ENCODE measurements at places on chromosomes 5 and 9.

DNA sequence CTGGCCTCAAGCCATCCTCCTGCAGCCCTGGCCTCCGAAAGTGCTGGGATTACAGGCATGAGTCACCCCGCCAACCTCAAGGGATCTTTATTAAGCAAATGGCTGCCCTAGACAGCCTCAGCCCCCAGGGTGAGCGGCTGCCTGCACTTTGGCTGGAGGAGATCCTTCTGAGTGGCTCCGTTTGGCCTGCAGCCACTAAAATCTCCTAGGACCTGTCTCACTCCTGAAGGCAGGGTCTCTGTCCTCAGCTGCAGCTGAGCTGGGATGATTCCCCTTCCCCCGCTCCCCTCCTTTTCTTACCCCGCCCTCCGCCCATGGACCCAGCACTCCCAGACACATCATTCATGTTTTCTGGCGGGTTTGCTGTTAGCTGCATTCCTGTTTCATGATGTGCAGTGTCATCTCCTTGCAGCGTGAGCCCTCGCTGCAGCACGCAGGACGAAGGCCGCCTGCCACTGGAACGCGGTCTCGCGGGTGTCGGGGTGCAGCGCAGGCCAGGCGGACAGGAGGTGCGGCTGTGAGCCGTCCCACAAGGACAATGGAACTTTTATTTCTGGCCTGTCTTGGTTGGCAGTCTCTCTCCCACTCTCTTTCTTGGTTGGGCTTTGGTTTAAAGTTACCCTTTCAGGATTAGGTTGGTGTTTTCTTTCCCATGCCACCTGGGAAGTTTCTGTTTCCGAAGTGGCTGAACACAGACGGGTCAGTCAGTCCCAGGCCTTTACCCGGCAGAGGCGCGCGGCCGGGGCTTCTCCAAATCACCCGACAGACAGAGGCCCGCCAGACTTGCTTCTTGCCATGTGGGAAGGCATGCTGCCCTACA is 137.1 kb downstream of the FOXD1 start:
- peak; percentile 70 for DNase-seq

DNA sequence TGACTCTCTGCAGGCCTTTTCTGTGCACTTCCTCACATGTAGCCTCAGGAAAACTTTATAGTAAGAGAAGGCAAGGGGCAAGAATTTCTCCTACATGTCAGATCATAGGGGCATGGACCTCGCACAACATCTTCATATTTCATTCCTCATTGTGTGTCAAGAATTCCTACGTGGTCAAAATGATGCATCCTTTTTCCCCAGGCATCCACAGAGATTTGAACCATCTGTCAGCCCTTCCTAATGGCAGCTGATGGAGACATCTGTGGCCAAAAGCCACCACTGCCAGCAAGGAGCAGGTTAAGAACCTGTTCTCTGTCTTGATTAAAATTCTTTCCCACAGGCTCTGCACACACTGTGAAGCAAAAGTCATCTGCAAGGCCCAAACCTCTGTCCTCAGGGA is 42.5 kb downstream of the MFAP3 start:
- DNase-seq, result no peak

GRCh38 chr5:173001229-173001841 is 17.8 kb downstream of the ATP6V0E1 start:
- no peak for DNase-seq

DNA sequence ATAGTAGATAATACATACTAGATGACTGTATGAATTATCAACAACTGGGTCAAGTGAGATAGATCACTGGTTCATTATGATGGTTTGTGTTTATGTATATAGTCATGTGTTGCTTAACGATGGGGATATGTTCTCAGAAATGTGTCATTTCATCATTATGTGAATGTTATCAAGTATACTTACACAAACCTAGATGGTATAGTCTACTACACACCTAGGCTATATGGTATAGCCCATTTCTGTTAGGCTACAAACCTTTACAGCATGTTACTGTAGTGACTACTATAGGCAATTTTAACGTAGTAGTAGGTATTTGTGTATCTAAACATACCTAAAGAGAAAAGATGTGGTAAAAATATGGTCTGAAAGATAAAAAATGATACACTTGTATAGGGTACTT is 31.0 kb downstream of the TMEM38B start:
- DNase-seq, result no peak

GRCh38 chr5:1156033-1156753 is 44.3 kb upstream of the SLC12A7 start:
- DNase-seq, result no peak

GRCh38 chr5:83857341-83857740 is 136.7 kb upstream of the HAPLN1 start:
- no peak for DNase-seq

DNA sequence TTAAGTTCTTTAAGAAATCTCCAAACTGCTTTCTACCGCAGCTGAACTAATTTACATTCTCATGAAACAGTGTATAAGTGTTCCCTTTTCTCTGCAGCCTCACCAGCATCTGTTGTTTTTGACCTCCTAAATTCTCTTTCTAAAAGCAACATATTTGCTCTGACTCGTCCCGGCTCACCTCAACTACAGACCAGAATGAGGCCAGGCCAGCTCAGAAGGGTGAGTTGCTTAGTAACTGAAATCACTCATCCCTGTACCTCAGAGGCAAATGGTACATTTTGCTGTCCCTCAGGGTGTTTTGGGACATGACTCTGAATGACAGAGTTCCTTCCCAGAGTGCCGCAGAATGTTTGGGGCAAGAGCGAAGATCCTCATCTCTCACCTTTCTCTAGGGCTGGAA is 127.5 kb downstream of the FRMD3 start:
- no peak for DNase-seq

GRCh38 chr5:153711755-153712154 is 221.3 kb downstream of the GRIA1 start:
- DNase-seq, result no peak

DNA sequence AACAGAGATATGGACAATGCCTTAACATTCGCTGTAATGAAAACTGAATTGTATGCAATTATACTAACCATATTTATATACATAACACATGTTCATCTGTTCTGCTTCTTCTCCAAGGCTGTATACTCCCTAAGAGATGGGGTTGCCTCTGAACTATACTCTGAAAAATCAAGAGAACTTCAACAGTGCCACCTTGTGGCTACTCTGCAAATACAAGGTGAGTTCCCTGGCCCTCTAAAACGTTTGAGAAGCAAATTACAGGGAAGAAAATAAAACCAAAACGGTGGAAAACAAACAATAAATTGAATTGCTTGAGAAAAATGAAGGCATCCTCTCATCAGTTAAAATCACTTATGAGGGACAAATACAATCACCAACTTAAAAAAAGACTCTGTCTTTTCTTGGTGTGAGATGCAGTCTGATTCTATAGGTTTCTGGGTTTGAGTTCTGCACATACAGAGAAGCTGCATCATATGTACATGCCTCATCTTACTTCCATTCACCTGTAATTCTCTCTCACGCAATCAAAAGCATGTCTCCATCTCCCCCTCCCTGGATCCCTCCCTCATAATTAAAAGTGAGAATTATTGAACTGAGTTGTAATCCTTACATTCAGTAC is 98.6 kb downstream of the FBXW11 start:
- DNase-seq, result peak; percentile 19

- no peak for DNase-seq
Measured at GRCh38 chr5:155451106-155451505, 437.6 kb downstream of the KIF4B start.

GRCh38 chr9:79193501-79194223 is 378.1 kb upstream of the TLE4 start:
- DNase-seq, result no peak

DNA sequence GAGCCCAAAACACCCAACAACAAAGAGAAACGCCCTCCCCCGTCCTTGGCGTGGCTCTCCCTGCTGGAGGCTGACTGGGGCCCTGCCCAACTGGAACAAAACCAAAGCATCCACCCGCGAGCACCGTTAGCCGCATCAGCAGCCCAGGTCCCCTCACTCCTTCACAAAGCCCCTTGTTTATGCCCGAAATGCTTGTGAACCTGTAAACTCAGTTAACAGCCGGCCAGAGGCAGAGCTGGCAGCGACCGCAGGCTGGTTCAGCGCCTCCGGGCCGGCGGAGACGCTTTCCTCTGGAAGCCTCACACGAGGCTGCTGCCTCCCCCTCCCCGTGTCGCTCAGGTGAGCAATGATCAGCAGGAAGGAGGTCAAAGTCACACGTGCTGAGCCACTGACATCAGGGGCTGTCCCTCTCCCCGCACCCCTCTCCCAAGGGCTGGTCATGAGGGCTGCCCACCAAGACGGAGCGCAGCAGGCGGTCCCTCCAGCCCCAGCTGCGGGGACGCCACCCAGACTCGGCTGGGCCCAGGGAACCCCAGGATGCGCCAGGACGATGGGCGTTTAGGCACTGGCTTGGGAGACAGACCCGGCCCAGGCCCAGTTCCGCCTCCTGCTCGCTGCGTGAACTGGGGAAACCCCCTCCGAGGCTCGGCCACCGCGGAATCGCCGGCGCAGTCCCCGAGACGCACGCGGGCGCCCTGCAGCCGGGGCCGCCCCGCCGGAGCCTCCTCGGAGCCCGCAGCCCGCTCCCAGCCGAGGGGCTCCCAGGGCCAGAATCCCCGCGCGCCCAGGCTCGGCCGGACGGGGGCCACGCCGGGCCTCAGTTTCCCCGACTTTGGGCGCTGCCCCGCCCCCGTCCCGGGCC is 563 bp downstream of the SNAPC4 start:
- DNase-seq, result no peak

DNA sequence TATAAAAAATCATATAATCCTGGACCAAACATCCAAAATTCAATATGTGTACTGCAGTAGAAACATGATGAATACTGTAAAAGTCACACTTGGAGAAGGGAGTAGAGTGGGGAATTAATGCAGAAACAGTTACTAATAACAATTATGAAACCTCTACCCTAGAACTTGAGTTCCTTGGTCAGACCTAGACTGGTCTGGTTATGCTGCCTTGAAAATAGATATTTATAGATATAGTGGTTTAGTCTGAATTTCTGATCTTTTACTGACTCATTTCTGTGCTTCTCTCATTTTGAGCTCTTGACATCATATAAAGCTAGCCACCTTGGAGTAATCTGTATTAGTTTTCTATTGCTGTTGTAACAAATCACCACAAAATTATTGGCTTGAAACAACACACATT is 808.7 kb upstream of the CDH10 start:
- no peak for DNase-seq

GRCh38 chr5:125154301-125155110 is 408.1 kb upstream of the ZNF608 start:
- no peak for DNase-seq

DNA sequence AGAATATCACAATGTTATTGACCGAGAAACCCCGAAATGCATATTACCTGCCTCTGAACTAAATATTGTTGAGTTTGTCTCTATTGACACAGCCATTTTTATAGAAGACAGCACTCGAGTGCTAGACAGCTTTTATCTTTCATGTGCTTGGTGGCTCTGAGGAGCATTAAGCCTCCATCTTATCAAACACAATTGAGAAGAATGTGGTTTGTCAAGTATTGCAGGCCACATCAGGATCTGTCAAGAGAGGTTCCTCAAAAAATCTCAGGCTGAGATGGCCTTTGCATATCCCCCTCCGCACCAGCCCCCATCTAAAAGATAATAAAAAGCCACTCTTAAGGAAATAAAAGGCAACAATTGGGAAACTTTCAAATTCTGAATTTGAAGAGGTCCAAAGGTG is 284.8 kb downstream of the DENND1A start:
- no peak for DNase-seq

- DNase-seq, result no peak
Measured at GRCh38 chr9:136576269-136576626, 30.4 kb upstream of the NOTCH1 start.

DNA sequence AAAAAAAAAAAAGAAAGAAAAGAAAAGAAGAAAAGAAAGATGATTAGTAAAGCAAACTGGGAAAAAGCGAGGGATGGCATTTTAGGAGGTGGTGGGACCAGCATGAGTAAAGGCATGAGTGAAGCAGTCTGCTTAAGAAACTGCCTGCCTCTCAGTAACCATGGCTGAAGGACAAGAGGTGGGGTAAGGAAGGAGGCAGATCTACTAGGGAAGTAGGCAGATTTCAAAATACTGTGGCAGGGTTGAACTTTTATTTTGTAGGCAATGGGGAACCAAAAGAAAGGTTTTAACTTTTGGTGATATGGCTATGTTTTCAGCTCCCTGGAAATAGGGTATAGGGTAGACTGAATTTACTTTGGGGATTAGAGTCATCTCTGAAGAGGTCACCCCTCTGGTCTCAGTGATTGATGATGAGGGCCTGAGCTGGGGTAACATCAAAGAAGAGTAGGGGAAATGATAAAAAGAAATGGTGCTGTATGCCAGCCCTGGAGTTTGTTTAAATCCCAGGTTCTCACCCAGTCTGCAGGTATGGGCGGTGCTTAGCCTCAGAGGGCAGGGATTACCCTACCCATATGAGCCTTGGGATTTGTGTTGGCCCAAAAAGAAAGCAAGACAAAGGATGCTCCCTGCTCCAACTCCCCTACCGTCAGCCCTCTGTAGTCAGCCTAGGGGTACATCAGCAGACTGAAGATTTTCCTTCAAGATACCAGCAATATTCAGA is 316.2 kb downstream of the CWC27 start:
- DNase-seq, result no peak

- DNase-seq, result peak; percentile 100
Measured at GRCh38 chr9:127919253-127919815, 2.5 kb upstream of the ST6GALNAC4 start.

GRCh38 chr5:63055421-63055820 is 476.8 kb downstream of the LRRC70 start:
- DNase-seq, result no peak

DNA sequence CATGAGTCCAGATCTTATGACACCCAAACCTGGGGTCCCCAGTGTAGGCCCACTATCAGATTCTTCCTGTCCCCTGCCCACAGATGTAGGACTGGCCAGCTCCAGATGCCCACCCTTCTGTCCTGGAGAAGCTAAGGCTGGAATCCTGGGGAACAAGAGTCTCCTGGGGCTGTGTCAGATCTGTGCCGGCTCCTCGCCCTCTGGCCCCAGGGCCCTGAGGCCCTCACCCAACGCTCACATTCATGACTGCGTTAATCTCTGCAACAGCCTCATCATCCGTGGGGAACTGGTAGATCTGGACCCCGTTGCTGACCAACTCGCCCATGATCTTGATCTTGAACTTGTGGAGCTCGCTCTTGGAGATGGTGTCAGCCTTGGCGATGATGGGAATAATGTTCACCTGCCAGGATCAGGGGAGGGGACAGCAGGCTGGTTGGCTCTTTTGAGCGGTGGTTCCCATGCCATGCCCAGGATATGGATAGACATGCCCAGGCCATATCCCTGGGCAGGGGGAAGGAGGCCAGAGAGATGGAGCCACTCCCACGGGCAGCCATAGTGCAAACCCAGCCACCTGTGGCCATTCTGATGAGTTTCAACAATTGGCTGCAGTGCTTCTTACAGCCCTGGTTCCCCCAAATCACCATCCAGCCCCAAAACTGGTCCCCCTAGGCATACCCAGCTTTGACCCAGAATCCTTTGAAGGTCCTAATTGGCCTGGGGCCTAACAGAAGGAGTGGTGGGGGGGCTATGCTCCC is 14.6 kb downstream of the SEPTIN8 start:
- no peak for DNase-seq

All from GM04504 (cell line).